ENCODE measurements at places on chromosomes 1 and 21.

GRCh38 chr1:222975472-222976122 is 160.8 kb downstream of the DISP1 start:
- no peak for DNase-seq

- DNase-seq = no peak
These were observed 55.7 kb downstream of the WARS2 start for GRCh38 chr1:119084798-119085197.

GRCh38 chr21:32908534-32908933 is 117.2 kb upstream of the OLIG2 start:
- DNase-seq = no peak

DNA sequence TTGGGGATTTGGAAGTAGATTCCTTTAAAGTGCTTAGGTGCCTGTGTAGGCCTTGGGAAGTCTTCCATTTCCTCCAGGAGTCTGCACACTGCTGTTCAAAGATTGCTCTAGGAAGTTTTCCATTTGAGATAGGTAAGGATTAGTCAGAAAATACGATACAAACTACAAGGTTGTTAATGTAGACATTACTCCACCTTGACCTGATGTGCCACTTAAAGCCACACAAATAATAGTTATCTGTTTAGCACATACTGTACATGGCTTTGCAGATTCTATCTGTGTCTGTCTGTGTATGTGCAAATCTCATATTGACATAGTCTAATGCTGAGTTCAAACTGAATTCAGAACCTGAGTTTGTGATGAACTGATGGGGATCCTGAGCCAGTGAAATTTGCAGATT is 118.4 kb downstream of the RHOU start:
- DNase-seq = no peak

DNA sequence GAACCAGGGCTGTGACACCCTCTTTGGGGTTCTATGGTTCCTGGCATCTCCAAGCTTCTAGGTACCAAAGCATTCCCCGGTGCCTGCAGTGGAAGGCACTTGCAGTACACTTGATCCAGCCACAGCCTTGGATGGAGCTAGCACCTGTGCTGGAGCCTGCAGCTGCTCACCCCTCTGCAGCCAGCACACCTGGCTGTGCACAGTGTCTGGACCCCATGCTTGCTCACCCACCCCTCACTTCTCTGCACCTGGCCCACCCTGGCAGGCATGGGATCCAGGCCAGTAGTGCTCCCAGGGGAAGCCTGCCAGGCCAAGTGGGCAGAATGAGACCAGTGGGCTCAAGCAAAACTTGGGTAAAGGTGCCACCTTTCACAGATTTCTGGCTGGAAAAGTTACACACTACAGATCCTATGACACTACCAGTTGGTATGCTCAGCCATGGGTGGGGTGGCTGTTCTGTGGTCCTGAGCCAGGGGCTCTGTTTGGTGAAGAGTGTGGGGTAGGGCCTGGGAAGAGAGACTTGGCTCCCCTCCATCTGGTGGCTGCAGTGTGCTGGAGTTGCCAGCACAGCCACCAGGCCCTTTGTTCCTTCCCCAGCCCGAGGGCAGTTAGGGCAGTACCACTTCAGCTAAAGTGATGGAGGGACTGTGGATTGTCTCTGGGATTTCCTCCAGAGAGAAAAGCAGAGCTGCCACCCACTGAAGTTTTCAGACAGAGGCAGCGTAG is 157.8 kb upstream of the LRRC7 start:
- no peak for DNase-seq

DNA sequence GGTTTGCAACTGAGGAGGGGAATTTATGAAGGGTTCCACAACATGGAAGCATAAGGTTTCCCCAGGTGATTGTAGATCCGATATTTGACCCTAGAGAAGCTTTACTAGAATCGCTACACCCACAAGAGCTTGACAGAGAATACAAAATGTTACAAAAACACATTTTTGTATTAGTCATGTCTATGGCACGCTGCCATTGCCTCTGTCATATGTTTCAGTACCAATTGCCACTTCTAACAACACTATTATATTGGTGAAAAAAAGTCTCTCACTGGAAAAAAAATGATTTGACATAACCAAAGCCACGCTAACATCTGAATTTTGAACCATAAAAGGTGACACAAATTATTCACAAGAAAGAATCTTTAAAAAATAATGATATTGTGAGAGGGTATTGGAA is 214.5 kb downstream of the KCNT2 start:
- no peak for DNase-seq

DNA sequence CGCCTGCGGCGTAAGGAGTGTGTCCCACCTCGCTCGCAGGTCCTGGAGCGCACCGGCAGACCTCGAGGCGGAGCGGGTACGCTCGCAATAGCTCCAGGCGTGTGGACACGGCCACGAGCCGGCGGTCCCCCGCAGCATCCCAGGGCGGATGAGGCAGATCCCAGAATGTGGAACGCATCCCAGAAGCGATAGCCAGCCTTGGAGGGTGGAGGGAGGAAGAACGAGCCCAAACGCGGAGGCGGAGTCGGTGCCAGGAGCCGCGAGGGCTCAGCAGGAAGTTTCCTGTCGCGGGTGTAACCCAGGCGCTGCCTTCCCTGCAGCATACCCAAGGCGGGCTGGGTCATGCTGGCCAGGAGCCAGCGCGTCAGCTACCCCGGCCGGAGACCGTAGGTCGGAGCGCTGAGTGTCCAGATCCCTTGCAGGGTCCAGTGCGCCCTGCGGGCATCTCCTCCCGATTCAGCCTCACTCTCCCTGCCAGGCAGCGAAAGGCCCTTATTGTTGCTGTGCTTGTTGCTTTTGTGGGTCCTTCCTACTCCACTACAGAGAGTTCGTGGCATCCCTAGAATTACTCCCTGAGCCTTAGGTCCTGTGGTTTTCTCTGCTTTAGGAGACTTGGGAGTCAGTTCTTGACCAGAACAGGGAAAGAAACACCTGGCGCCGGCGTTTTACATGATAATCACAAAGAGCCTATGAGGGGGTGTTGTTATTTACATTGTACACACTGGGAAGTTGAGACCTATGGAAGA is 27.7 kb downstream of the STYXL2 start:
- no peak for DNase-seq

DNA sequence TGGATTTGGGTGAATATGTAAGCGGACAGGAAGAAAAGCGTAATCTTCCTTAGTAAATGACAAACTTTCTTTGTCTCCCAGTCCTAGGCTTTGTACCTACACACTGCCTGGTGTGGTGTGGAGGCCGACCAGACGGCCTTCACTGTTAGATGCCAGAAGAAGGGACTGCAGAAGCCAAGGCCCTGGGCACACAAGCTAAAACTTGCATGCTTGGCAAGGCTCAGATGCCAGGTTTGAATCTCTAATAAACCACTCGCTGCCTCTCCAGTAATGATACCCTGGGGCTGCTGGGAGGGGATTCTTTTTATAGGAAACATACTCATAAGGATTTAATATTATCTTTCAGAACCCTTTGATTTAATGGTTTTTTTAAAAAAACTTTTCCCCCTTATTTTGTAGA is 263.8 kb downstream of the PTPRC start:
- no peak for DNase-seq

DNA sequence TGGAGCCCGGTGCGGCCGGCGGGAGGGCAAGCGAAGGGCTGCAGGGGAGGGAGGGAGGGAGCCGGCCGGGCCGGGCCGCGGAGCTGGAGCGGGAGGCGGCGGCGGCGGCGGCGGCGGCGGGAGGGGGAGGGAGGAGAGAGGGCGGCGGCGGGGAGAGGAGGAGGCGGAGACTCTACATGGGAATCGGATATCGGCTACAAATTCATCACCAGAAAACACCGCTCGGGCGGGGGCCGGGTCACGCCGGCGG is at the start of gene AKT3:
TSS of gene AKT3 (minus strand) at position 42 of the 250 bp plus-strand sequence. CDS start 7,073 bp downstream, outside the sequence.
- DNase-seq = no peak

- no peak for DNase-seq
These were observed 93.8 kb downstream of the PLPPR5 start for GRCh38 chr1:98910827-98911226.

DNA sequence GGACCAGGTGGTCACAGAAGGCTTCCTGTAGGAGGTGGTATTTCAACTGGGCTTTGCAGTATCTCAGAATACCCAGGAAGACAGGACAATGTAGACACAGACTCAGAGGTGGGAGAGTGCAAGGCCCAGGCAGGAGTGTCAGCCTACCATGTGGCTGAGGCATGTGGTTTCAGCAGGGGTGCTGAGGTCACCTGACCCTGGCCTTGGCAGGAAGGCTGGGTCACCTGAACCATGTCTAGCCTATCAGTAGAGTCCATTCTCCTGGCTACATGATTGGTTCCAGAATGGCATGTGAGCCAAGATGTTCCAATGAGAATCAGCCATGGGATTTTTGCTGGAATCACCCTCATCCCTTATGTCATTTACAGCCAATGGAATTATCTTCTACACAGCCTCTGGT is 169.4 kb downstream of the ACTL8 start:
- DNase-seq = no peak

- DNase-seq = no peak
These were observed 306.9 kb downstream of the ASTN1 start for GRCh38 chr1:176857632-176858031.

- no peak for DNase-seq
These were observed 61.4 kb downstream of the RNASEL start for GRCh38 chr1:182527680-182528079.

- no peak for DNase-seq
These were observed 35.8 kb downstream of the NDUFS5 start for GRCh38 chr1:39061951-39062350.

DNA sequence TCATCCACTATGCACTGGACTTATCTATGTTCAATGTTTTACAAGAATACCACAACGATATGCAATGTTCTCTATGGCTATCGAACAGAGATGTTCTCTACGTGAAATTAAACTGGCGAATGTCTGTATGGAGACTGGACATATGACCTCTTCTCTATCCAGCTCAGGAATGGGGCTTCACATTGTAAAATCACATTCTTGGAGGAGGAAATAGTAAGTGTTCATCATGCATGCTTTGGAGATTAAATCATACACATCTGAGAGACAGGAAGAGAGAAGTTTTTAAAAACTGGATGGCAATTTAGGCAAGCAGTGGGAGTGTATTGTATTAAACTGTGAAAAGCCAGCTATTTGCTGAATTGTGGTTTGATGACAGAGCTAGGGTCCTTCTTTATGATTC is 47.9 kb upstream of the RGL1 start:
- DNase-seq = no peak

DNA sequence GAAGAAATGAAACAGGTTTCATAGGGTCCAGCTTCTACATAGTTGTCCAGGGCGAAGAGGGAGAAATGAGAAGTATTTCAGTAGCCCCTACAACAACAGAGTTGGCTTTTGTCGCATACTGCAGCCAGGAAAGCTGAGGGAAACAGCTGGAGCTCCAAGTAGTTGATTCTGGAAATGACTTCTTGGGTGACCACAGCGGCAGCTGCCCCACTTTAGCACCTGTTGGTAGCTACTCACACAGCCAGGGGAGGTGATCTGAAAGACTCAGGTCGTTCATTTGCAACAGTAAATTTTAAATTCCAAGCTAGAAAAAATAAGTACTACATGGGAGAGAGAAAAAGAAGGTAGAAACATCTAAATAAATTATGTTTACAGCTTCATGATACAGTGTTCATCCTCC is 2.3 kb downstream of the TTC13 start:
- no peak for DNase-seq

DNA sequence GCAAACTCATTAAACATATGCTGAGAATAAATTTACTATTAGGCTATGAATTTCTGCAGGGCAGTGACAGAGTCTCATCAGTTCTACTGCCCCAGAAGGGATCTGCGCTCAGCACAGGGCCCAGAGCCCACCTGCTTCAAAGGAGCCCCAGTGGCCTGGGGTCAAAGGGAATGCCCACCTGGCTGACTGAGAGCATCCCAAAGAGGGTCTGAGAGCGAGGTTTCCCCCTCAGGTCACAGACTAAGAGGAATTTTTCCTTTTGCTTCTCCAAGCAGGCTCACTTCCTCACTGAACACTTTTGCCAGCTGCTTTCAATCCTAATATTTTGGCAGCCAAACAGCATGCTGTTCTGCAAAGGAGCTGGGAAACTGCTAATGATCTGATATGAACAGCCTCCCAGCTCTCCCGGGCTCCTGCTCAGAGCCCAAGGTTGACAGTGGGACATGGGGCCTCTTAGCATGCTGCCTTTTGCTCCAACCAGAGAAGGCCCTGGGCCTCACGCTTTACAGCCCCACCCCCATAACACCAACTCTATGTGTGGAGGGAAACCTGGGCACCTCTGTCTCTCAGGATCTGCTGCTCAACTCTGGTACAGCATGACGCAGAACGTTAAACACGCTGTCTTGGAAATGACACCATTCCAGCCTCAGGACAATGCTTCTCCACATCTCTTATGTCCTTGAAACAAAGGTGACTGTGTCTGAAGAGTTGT is 70.7 kb upstream of the SYT6 start:
- no peak for DNase-seq

DNA sequence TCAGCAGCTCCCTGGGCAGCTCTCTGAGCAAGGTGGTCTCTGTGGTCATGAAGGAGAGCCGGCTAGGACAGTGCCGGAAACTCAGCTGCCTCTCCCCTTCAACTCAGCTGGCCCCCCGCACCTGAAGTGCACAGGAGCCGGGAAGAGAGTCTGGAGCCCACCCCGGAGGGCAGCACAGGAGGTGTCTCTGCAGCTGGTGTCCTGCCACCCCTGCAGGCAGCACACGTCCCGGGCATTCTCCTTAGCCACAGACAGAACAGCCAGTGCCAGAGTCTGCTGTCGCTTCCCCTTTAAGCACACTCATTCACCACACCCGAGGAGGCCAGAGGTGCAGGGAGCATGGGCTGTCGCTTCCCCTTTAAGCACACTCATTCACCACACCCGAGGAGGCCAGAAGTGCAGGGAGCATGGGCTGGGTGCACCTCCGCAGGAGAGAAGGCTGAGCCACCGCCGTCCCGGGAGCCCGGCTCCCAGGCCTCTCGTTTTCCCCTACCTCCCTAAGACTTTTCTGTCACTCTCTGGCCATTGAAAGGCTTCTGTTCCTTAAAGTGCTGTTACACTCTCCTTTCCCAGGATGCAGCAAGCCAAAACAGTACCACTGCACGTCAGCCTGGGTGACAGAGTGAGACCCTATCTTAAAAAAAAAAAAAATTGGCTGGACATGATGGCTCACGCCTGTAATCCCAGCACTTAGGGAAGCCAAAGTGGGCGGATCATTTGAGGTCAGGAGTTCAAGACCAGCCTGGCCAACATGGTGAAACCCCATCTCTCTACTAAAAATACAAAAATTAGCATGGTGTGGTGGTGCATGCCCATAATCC is 16.9 kb upstream of the SAMD11 start:
- DNase-seq = no peak

GRCh38 chr1:43437031-43437973 is 16.4 kb downstream of the HYI start:
- DNase-seq = no peak

DNA sequence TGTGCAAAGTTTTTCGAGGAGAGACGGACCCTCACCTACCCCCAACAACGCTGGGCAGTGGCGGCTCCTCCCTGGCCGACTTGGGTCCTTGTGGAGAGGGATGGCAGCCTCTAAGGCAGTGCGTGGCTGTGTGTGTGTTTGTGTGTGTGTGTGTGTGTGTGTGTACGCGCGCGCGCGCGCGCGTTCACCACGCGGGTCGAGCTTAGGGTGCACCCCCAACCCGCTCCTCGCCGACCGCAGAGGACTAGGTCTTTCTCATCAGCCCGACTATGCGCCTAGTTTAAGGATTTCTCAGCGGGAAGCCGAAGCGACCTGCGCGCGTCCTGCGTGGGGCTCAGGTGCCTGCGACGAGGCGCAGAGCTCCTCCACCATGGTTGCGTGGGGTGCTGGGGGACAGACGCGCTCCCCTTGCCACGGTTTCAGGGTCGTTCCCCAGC is 940 bp downstream of the SOX13 start:
- DNase-seq = no peak

Data from activated naive CD8-positive, alpha-beta T cell treated with anti-CD3 and anti-CD28 coated beads, Interleukin-2, amount 50 U/mL, for 16 hours (primary cell).